ENCODE measurements at places on chromosomes 5 and 9. TPM values are rescaled to one million over a fixed set of nuclear protein-coding genes. Genes with fewer than 3 reads are reported as not detected.

PHF24 gene
- 19.2 TPM for total RNA-seq

GLRA1 gene
- under 0.01 TPM for total RNA-seq

SV2C gene
- 2.9 TPM for total RNA-seq

LHX6 gene
- 11.8 TPM for total RNA-seq

TAS2R1 gene
- total RNA-seq: not detected

PDE8B gene
- 7.3 TPM for total RNA-seq

CDKN2B gene
- total RNA-seq: under 0.01 TPM

TLX3 gene
- not detected for total RNA-seq

POLR3G gene
- total RNA-seq: 3.3 TPM

OCLN gene
- total RNA-seq: 3.7 TPM

DNA sequence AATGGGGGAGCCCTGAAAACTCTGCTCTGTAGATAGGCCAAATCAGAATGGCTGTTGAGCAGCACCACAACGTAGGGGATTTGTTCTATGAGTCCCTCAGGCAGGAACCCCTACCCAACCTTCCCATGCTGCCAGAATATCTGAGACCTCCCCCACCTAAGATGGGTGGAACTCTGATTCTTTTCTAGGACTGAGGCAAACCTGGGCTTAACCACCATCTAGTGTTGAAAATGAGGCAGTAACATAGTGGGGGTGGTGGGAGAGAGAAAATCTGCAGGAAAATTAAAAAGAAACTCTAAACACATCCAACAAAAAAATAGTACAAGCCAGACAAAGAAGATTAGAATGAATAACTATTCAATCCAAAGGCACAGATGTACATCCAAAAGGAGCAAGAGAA lies 228.4 kb downstream of the ATPSCKMT start:
- DNase-seq: no peak

GRCh38 chr5:94402096-94402495 lies 216.3 kb downstream of the KIAA0825 start:
- DNase-seq: no peak

- no peak for DNase-seq
Measured at GRCh38 chr9:38335686-38336085, 56.8 kb upstream of the ALDH1B1 start.

DNA sequence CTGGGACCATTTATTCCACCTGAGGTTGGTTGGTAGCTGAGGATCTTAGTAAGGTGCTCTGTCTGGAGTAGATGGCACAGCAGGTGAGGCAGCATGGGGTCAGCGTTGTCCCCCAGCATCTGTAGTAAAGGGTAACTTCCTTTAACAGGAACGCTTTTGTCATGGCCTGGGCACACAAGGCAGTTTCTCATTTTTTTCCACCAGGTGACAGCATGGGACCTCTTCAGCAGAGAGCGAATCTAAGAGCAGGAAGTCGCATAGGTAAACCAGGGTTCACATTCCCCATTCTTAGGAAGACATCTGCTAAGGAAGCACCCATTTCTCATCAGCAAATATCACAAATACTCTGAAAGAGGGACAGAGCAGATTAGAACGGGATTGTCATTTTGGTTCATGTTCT lies 56.5 kb downstream of the GPR107 start:
- DNase-seq: no peak

DNA sequence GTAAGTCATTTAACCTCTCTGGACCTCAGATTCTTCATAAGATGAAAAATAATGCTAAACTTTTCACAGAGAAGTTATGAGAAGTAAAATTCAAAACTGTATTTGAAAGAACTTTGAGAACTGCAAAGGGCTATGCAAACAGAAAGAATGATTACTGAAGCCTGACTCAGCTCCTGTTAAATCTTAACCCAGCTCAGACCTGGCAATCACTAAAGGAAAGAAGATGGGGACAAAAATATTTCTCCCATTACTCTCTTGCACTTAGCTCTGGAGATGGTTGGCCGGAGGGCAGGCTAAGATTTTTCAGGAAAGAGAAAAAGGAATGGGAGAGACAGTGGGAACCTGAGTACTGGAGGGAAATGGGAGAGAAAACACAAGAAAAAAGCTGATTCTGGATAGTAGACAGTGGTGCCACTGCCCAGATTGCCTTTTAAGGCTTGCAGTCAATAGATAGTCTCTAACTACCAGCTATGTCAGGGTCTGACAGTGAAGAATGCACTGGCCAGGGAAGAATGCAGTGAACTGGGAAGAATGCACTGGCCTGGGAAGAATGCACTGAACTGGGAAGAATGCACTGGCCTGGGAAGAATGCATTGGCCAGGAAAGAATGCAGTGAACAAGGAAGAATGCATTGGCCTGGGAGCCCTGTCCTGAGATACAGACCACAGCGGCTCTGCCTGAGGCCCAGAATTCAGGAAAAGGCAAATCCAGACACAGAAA lies 25.2 kb upstream of the CEMIP2 start:
- no peak for DNase-seq

GRCh38 chr9:134112561-134112960 lies 23.3 kb upstream of the WDR5 start:
- no peak for DNase-seq

DNA sequence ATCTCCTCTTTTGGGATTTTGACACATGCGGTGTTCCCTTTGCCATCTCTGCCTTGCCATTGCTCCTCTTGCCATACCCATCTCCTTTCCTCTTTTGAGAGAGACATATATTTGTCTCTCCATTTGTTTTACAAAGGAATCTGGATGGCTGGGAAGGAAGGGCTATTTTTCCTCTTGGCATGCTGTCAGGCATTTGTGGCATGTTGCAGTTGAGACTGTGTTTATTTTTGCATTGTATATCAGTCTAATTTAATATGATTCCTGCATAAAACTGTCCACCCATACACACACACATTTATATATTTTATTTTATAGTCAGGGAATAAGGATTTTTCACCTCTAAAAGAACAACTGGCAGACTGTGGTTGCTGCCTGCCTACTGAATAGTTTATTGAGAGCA lies 1105.8 kb upstream of the SEMA6A start:
- no peak for DNase-seq

- no peak for DNase-seq
Measured at GRCh38 chr9:12695474-12695873, 2.3 kb downstream of the TYRP1 start.

GRCh38 chr5:103451261-103451660 lies 111.3 kb downstream of the NUDT12 start:
- DNase-seq: no peak

DNA sequence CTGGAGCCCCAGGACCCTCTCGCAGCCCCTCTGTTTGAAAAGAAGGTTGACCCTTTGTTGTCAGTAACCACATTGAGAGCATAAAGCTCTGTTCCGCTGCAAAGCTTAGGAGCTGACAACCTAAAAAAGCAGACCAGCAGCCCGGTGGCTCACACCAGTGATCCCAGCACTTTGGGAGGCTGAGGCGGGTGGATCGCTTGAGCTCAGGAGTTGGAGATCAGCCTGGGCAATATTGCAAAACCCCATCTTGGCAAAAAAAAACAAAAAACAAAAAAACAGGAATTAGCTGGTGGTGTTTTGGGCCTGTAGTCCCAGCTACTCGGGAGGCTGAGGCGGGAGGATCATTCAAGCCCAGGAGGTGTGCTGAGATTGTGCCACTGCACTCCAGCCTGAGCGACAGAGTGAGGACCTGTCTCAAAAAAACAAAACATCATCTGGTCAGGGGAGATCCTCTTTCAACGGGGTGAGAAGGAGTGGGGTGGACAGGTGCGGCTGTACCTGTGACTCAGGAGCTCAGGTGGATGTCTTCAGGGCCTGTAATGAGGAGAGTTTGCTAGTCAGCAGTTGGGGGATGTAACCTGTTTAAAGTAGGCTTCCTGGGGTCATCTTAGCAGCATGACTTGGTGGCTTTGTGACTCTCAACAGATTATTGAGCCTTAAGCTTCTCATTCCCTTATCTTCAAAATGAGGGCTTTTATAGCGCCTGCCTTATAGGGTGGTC lies 694 bp upstream of the REEP2 start:
- DNase-seq: no peak

DNA sequence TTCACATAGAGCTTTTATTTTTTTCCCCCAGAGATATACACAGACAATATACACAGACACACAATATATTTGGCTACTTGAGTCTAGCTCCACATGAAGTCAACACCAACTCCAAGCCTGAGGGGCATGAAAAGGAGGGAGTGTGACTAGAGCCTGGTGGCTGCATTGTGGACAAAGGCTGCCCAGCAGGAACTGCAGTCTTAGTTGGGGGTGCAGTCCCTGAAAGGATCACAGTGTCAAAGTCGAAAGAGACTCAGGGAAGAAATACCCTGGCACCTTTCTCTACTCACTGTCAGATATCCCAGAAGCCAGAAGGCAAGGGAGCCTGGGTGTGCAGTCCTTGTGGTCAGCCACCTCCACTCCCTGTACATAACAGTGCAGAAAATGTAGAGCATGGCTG lies 231.6 kb upstream of the RPS23 start:
- DNase-seq: no peak

DNA sequence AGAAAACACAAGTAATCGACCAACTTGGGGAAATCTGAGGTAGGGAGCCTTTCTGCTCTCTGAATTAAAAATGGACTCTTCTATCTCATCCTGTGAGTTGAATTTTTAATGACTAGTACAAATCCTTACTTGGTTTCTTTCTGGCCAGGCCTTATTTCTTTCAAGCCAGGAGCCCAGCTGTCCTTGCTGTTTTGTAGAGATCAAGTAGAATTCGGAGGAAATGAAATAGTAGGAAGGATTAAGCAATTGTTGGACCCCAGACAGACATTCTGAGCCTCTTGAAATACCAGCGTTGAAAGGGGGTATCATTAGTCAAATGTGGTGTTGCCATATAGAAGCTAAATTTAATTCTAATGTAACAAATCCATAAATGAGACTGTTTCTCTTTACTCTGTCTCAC lies 53.7 kb upstream of the SMIM15 start:
- no peak for DNase-seq

DNA sequence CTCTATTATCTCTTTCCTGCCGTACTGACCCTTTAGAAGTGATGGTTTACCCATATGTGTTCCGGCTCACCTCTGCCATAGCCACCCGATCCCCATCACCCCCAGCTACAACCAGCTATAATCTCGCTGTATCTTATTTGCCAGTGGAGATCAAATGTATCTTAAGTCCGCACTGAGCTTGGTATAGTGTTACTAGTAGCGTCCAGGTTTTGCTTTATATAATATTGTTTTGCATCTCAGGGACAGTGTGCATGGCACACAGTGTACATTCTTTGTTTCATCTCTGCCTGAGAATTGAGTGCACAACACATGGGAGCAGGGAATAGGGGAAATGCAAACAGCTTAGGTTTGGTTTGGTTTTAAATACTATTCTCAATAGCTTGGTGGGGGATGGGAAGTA lies 135.8 kb upstream of the SNX2 start:
- no peak for DNase-seq

DNA sequence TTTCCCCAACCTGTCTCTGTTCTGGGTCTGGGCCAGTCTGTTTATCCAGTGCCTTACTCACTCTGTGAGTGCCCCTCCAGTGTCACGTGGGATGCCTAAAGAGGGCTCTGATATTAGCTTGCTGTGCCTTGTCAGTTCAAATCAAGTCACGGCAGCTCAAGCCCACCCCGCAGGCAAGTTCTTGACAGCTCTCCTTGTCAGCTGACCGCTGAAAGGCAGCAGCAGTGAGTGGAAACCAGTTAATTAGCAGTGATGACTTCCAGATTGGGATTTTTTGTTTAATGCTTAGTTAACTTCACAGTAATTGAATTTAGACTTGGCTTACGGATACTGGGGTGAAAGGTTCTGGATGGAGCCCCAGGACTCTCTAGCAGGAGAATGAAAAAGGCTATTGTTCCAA lies 210.1 kb downstream of the PSAT1 start:
- DNase-seq: no peak

GRCh38 chr5:113068559-113068958 lies 92.0 kb downstream of the DCP2 start:
- no peak for DNase-seq

DNA sequence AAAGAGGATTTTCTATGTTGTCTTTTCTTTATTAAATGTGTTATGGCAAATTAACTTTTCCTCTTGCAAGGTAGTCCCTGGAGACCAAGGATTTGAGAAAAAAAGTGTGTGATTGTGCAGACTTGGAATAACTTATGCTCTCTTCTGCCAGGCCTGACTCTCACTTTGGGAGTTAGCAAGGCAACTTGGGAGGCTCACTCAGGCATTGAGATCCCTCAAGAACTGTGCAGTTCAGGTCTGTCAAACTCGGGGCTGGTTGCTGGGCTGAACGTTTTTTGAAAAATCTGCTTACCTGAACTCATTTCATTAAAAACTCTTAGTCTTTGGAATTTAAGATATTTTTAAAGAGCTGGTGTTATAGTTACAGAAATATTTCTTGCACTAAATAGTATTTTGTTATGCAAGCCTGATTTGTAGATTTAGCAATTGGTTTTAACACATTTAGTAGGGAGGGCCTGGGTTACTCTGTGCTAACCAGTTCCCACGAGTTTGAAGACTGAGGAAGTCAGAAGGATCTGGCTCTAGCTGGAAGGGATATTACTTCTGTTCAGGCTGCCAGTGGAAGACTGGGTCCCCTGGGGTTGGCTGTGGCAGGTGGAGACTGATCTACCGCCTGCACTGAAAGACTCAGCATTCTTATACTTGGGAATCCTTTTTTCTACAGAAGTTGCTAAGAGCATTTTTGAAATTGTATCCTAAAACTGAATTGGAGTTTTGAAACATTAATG lies 150.4 kb upstream of the PCSK5 start:
- no peak for DNase-seq

DNA sequence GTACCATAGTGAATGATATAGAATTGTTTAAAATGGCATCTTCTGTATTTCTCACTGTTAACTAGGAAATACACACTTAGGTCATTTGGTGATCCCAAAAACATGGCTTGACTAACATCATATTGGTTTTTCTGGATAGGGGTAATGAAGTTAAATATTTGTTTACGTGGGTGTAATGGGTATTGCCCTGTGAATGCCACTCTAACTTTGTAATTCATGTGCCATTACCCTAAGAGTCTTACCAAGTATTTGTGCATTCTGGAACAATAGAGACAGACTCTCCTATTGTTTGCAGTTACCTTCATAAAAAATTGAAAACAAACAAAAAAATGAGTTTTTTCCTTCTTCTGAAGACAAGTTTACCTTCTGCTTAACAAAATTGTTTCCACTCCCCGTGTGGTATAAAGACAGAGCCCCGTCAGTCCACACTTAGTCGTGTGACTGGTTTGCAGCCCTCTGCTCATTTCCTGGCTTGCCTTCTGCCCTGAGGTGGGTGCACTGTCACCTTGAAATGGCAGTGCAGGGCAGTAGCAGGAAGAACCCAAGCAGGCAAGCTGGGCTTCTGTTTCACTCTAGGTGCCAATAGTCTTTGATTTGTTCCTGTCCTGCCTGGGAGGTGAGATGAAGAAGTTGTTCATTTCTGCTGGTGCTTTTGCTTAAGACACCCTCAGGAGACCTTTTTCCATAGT lies 9.6 kb upstream of the CATSPER3 start:
- DNase-seq: no peak

- no peak for DNase-seq
Measured at GRCh38 chr5:175681045-175681967, 23.4 kb downstream of the HRH2 start.
